Fibroblast of skin of left quadriceps (primary cell): ENCODE measurements at places on chromosomes 11 and 22.

DNA sequence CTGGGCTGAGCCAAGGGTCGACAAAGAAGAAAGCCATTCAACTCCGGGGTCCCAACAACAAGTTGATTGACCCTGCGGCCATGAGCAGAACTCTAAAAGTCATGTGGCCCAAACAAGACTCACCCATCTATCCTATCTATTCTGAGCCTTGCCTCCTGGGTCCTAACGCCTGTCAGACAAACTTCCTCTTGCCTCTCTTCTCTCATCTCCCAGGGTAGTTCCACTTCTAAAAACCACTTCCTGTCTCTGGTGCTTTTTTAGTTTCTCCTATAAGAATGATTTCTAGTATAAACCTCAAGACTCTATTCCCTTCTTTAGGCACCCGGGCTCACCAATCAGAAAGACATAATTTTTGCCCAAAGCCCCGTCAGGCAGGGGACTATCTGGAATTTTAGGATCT is 530.2 kb downstream of the DLG2 start:
- no peak for DNase-seq

DNA sequence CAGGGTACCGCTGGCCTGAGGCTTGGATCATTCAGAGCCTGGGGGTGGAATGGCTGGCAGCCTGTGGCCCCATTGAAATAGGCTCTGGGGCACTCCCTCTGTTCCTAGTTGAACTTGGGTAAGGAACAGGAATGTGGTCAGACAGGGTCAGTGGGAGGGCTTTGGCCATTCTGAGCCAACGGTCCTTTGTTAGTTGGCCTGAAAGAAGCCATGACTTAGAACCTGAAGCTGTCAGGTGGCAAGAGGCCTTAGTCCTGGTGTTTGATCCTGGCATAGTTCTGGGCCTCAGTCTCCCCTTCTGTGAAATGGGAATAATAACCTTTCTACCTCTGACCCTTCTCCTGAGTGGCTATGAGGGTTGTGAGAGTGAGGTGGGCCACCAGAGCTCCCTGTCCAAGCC is 8.3 kb downstream of the PGAP2 start:
- no peak for DNase-seq

GRCh38 chr22:19289475-19290161 is 1.9 kb downstream of the CLTCL1 start:
- no peak for DNase-seq

DNA sequence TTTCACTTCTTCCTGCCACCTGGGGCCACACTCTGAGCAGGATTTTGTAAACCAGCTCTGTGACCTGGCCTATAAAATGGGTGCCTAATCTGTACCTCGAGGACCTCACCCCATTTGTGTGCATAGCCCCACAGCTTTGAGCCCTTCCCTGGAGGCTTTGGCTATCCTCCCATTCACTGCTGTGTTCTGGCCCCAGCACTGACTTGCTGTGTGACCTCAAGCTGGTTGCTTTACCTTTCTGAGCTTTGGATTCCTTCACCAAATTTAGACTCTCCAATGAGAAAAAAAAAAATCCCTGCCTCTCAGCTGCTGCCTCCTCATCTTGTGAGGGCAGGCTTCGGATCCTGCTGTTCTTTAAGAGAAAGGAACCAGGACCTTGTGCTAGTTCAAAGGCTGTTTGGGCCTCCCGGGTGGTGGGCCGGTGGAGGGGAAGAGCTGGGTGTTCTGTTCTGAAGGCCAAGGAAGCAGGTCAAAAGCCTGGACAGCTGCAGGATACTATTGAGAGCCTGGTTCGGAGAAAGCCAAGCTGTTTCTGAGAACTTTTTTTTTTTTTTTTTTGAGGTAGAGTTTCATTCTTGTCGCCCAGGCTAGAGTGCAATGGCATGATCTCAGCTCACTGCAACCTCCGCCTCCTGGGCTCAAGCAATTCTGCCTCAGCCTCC is 1.1 kb upstream of the PYGM start:
- DNase-seq: no peak

- DNase-seq: no peak
Measured at GRCh38 chr11:94330789-94331188, 26.4 kb downstream of the IZUMO1R start.

- no peak for DNase-seq
Measured at GRCh38 chr11:65399249-65399648, 12.8 kb downstream of the FRMD8 start.

DNA sequence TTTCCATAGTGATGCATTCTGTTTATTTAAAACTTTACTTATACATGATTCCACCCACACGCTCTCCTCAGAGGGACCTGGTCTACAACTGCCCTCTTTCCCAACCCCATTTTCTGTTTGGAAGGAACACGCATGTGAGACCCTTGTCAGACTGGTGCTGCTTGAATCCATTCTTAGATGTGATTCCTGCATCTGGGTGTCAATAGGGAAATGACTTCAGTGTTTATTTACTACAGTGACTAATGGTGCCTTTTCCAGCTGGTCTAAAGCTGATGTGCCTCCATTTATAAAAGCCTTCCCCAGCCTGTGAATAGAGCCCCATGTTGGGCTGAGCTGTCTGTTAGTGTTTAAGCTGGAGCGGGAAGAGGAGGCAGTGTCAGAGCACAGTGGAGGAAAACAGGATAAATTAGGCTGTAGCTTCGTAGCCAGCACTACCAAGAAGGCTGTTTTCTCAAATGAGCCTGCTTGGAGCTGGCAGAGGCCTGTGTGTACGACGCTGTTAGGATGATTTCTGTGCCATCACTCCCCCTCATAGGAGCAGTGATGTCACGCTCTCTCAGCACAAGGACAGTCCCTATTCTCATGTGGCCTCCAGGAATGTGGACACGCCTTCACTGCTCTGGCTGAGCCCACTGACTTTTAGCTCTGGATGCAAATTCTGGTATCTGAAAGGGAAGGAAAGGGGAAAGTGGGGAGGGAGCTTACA is 18.9 kb upstream of the C11orf96 start:
- no peak for DNase-seq

DNA sequence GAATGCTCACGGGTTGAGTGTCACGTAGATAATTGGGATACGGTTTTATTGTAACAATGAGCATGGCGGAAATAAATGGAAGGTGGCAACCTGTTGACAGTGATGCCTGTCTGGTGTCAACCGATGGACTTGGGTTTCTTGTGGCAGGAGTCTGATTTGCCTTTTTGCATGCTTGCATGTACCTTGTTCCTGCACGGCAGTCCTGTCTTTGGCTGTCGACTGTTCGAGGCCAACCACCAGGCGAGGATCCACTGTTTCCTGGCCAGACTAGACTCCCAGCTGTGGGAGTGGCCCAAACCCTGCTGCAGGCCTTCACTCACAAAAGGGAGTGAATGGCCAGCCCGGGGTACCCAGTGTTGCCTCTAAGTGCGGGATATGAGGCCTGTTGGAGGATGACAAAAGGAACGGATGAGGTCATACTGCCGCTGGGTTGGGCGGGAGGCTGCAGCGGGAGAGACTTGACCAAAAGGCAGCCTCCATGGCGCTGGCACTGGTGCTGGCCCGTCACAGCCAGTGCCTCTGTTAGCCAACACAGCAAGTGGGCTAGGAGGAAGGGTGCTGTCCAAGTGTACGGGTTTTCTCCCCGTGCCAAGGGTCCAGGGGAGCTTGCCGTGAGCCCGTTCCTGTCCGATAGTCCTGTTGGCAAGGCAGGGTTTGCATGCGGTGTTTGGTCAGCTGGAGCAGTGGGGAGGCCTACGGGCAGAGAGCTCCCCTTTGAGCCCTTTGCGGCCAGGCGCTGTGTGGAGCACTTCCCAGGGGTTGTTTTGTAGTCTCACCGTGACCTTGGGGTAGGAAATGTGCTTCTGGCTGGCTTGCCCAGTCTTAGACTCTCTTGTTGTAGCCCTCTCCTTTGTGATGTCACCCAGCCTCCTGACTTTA is 974 bp downstream of the DGCR8 start:
- no peak for DNase-seq

DNA sequence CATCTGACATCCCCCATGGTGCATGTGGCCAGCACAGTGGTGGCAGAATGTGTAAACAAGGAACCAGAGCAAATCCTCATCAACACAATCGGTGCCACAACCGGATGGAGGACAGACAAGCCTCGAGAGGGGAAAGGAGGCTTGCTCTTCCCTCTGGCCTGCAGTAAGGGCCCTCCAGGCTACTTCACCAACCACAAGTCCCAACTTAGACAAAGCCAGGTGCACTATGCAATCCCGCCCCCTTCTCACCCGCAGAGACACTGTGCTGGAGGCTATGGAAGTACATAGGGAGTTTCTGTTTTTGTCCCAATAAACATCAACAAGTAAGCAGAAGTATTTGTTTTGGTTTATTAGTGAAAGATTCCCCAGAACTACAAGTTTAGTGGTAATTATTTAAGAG is 54.3 kb downstream of the SPATA19 start:
- no peak for DNase-seq
